Amygdala (tissue), 56 donors: ENCODE measurements at places on chromosomes 7 and 10.

DNA sequence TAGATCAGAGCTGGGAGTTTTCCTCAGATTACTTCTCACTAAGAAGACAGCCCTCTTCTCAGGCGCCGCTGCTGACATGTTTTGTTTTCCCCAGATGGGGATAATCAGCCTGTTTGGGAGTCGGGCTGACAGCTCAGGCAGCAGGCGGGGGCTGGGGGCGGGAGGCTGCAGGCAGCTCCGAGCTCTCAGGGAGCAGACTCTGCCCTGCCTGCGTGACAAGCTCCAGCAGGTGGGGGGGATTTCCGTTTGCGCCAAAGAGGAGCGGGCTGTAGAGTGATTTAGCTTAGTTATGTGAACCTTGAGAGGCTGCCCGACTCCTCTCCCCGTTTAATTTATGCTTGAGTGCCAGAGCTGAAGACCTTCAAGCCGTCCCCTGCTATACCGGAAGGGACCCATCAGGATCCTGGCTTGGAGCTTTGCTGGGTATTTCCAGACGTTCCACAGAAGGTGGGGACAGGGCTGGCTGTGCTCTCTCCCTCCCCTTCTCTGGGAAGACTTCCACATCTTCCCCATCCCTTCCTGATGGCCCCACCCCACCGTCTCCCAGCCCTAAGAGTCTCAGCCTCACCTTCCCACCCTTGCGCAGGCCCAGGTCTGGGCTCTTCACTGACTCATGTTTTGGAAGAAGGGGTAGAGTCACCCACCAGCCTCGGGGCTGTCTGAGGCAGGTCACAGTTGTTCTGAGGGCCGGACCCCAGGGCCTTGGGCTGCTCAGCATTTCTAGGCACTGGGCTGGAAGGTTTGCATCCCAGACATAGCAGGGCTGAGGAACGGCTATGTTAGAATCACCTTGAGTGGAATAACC lies 24.7 kb upstream of the ADCYAP1R1 start:
- peak; percentile 45 for DNase-seq

GRCh38 chr7:130804220-130804619 lies 70.2 kb upstream of the KLF14 start:
- no peak for DNase-seq

DNA sequence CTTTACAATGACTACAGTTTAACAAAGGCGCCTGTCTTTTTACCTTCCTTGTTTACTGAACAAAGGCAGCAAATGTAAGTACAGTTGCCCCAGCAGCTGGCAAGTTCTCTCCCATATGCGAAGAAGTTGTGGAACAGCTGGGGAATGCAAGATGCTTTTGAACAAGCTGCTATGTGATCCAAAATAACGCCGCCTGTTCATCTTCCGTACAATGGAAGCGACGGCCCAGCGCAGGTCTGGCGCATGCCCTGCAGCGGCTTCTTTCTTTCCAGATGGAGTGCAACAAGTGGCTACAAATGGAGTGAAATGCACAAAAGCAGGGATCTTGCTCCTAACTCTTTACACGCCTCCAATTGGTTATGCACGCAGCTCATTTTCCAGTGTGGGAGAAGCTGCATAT lies 97.0 kb upstream of the SVIL start:
- no peak for DNase-seq

DNA sequence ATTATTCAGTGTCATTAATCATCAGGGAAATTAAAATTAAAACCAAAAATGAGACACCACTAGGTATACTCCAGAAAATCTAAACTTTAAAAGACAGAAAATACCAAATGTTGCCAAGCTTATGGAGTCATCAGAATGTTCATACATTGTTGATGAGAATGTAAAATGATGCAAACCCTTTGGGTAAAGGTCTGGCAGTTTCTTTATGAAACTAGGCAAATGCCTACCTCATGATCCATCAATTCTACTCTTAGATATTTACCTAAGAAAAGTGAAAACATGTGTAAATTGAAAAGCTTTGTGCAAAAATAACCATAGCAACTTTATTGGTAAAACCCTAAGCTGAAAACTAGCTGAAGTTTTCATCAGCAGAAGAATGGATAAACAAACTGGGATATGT lies 329.5 kb upstream of the MEOX2 start:
- no peak for DNase-seq

DNA sequence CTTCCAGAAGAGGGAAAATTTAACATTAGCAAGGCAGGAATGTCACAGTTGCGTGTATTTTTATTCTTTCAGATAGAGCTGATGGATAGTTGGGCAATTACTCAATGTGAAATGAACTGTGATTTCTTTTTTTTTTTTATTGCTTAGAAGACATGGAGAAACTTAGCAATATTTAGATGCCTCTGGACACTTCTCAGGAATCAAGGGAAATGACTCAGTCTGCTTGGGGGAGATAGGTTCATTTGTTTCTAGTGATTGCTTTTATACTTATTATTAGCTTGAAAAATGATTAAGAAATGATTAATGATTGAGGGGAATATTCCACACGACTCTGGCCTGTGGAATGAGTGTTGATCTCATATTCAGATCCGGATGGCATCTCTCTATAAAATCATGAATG lies 33.1 kb upstream of the TBX20 start:
- no peak for DNase-seq

DNA sequence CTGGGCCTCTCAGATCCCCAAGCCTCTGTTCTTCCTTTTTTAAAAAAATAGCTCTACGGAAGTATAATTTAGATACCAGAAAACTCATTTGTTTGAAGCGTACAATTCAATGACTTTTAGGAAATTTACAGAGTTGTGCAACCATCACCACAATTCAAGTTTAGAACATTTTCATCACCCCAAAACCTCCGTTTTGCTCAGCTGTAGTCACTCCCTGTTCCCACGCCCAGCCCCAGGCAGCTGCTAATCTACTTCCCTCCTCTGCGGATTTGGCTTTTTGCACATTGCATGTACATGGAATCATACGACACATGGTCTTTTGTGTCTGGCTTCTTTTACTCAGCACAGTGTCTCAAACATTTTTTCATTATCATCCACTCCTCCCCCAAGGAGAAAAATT lies 229.2 kb downstream of the TCF7L2 start:
- no peak for DNase-seq

GRCh38 chr7:55563596-55564325 lies 8.5 kb downstream of the VOPP1 start:
- no peak for DNase-seq

- no peak for DNase-seq
Measured at GRCh38 chr7:113131367-113131766, 13.0 kb upstream of the SMIM30 start.

DNA sequence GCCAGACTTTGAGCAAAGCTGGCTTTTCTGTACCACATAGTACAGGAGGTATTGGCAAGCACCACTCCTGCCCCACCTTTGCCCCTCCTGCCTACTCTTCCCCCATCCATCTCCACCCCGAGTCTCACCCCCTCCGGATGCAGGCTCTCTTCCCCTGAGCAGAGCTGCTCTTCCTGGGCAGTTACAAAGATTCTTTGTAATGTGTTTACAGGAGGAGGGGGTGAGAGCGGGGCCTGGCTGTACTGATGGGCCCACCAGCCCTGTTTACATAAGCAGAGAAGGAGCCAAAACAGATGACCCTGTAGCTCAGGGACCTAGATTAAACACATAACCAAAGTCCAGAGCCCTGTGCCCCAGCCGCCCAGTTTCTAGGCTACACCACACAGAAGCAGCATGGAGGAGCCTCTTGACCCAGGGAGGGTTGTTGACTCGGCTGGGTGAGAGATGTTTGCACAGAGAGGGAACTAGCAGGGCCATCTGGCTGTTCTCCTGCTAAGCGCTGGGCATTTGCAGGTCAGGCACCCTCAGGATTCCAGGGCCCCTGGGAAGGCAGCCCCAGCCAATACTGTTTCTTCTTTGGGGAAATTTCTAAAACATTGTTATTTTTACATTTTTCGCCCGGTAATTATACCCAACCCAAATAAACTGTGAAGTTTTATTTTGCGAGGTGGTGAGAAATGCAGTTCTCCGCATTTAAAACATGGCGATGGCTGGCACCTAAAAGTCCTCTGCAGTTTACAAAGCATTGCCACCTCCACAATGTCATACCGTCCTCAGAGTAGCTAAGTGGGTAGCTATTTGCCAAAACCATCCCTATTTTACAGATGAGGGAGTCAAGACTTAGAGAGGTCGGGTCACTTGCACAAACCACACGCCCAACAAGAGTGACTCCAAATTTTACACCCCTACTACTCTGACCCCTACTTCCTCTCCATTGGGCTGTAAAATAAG lies 11.4 kb upstream of the ZKSCAN1 start:
- DNase-seq: no peak

DNA sequence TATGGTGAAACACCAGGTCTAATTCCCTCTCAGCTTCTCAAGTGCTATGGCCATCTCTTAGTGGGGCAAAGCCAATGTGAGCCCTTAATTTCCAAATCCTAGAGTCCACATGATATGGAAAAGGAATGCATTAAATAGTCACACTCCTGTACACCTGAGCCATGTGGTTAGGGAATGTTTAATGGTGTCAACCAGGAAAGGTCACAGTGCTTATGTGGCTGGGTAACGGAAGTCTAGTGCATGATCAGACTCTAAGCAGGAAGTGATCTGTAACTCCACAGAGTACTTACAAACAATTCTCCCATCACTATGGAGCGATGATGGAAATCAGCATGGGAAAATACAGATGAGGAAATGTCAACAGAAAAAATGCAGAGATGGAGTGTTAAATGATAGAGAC lies 148.8 kb downstream of the MAGI2 start:
- no peak for DNase-seq

GRCh38 chr7:71308096-71308495 lies 176.2 kb downstream of the GALNT17 start:
- DNase-seq: no peak

DNA sequence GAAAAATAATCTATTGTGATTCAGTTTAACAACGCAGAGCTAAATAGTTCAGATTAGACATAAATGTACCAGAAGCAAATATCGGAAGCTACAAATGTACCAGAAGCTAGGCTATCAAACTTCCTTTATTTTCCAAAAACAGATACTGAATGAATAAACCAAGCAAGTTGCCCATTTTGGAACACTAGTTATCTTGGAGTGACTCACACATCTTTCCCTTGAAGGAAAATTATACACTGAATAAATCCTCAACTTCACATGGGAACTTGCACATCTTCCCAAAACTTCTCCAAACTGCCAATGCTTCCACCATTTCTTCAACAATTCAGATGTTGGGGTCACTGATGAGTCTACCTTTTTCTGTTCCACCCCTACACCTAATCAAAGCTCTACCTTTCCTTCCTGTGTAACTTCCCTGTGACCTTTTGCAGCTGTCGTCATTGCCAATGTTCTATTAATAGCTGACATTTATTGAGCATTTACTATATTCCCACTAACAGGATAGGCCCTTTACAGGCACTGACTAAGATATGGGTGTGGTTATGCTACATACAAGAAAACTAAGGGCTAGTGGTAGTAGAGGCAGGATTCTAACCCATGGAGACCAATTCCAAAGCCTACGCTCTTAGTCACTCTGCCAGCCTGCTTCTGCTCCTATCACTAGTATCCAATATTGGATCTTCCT lies 22.7 kb downstream of the RELN start:
- no peak for DNase-seq

DNA sequence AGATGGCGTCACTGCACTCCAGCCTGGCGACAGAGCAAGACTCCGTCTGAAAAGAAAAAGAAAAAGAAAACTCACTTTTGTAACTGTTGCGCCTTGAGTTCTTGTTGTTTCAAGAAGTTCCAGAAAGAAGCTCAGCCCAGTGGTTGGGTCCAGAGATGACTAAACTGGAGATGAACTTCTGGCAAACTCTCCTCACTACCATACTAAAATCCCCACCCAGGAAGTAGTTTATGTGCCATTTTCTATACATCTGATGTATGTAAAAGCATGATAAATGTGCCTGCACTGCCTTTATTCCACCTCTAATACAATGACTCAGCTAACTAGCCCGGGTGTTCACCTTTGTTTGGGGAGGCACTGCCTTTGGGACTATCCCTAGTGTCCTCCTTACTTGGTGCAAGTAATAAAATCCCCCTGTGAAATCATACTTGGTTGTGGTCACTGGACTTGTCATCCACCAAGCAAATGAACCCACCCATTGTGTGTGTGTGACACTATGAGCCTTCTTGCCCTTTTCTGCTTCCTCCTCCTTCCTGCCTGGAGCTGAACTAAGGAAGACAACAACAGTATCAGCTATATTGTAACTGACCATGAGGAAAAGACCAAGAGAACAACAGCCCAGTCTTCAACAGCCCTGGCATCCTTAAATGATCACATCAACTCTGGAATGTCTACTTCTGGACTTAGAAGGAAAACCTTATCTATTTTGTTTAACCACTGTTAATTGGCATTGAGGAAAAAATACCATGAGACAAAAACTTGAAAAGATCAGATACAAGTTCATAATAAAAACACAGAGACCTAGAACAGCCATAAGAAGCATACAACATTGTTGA lies 33.6 kb downstream of the JMJD1C start:
- no peak for DNase-seq

DNA sequence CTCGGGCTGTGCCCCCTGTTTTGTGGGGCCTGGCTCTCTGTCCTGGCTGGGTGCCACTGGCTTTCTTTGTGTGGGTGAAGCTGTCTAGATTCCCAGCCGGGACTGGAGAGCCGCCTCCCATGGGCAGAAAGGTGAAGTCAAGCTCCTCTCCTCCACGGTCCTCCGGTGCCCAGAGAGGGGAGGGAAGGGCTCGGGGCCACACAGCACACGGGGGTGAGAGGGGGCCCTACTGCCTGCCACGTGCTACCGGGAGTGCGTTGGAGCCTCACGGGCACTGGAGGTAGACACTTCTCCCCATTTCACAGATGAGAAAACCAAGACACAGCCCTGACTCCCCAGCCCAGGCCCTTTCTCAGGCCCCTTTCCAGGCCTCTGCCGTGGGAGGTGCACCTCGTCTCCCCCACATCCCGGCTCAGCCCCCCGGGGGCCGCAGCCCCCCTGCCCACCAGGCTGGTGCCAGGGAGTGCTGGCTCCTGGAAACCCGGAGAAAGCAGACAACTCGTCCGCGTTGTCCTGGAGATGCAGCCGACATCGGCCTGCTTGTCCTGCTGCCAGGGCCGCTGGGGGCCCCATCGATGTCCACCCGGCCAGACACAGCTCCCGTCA lies 55.8 kb downstream of the UNCX start:
- DNase-seq: no peak

DNA sequence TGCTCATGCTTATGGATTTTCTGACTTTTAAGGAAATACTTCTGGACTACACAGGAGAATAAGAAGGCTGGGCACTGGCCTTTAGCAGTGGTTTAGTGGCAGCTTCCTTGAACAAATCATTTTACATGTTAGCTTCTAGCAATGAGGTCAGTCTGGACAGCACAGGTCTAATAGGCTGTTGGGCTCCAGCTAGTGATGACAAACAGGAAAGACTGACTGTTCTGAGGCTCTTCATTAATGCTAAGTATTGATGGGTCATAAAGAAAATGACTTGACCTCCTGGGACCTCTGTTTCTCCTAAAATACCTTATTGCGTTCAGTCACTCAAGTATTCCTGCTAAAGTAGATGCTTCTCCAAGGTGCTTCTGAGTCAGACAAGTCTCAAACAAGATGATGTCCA lies 4.9 kb upstream of the RHOBTB1 start:
- no peak for DNase-seq

- DNase-seq: no peak
Measured at GRCh38 chr7:903921-904755, 27.8 kb downstream of the GET4 start.

DNA sequence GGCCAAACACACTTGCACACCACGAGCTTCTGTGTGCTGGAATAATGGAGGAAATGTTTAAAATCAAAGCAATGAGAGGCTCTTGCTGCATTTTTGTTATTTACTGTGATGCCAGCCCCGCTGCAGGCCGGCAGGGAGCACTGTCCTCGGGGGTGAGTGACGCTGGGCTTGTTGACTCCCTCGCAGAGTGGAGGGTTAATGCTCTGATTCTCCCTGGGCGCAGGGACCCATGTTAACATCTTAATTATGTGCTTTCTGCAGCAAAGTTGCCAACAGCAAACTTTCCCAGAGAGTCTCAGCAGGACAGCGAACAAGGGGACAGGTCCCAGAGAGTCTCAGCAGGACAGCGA lies 22.9 kb downstream of the SCART1 start:
- DNase-seq: no peak
